ENCODE measurements at places on chromosomes 11 and 22.

- no peak for DNase-seq
Observed at GRCh38 chr11:44306052-44306917, 3.7 kb downstream of the ALX4 start.

DNA sequence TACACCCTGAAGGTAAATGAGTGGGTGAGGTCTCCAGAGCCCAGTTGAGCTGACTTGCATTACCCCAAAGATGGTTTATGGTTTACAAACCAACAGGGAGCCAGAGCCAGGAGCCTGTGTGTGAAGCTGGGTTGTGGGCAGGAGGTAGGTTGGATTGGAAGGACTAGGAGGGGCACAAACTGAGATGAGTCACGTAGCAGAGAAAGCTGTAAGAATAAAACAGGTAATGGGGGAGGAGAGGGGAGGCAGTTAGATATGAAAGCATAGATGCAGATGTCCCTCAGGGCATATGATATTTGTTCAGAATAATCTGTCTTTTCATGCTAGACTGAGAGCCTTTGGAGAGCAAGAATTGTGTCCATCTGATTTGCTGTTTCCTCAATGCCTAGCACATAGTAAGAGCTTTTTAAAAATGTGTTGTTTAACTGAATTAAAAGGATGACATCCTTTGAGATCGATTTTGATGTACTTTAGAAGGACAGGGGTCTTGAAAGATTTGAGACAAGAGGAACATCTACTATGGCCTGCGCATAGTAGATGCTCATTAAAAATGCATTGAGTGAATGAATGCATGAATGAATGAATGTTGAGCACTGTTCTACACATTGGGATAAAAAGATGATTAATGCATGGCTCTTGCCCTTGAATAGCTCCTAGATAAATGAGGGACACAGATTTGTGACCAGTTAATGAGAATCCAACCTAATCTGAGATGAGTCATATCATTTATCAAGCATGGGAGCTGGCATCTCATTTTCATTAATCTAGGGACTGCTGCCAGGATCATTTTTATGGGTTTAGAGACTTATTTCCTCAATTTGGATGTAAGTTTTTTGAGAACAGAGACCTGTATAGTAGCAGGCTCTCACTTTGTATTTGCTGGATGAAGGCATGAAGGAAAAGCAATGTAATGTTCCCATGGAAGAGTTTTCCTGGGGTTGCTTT, 175.8 kb upstream of the BDNF start:
- no peak for DNase-seq

- DNase-seq, result no peak
Observed at GRCh38 chr11:68509066-68509465, 48.5 kb downstream of the PPP6R3 start.

DNA sequence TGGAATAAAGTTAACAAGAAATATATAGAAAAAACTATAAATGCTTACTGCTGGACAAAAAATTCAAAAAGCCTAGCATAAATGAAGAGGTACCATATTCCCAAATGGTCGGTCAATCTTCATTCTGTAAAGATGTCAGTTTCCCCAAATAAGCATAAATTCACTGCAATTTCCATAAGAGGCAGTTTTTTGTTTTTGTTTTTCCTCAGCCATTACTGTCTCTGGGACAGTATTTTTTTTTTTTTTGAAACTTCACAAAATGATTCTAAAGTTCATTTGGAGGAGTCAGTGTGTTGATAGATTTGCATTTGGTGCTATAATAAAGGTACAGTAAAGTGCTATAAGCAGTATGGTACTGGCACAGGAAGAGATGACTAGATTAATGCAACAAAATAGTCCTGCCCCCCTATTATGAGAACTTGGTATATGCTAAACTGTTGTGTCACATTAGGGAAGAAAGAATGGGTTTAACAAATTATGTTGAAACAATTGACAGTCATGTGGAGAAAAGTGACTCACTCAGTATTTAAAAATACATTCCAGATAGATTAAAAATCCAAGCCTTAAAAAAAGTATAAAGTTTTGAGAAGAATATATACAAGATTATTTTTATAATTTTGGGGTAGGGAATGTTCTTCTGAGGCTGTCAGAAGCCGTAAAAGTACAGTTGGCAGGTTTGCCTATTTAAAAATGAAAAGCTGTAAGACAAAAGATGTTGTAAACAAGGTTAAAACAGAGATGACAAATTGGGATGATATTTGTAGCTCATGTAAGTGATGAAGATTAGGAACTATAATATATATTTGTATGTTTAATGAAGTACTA, 2.6 kb upstream of the FTH1 start:
- DNase-seq, result no peak

DNA sequence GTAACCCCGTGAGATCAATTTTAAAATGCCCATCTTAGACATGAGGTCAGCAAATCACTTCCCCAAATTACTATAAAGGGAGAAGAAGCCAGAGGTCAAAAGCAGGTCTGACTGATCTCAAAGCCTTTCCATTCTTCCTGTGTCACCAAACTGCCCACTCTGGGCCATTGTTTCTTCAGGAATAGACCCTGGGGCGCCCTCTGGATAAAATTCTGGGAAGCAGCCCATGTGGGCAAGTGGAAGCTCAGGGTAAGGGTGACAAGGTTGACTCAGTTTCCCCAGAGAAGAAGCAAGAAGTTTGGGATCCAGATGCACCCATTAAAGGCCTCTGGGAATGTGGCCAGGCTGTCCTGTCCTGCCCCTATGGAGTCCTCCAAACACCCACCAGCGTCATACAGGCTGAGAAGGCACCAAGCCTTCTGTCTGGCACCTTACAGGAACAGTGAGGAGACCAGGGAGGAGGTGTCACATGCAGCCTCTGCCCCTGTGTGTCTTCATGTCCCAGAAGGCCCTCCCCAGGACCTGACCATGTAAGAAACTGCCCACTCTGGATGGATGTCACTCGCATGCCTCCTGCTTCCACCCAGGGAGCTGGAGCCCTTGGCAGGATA, 50.1 kb downstream of the CHST1 start:
- no peak for DNase-seq

DNA sequence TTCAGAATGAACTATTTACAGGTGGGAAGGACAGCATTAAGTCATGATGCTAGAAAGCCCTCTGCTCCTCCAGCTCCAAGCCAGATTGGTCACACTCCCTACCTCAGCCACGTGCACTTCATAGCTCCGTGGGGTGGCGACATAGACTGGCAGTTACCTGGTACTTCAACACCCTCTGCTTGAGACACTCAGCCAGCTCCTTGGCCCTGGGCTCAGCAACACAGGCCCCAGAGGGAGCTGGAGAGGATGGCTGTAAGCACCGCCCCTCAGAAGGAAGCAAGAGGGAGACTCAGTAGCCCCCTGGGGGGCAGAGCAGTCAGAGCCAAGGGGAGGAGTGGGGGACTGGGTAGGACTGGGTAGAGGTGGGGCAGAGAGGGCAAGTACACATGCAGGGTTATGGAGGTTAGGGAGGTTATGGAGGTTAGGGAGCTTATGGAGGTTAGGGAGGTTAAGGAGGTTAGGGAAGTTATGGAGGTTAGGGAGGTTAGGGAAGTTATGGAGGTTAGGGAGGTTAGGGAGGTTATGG, 102.1 kb upstream of the BID start:
- no peak for DNase-seq

GRCh38 chr11:85766721-85767161, 44.2 kb downstream of the SYTL2 start:
- no peak for DNase-seq

GRCh38 chr11:64298966-64299846, 952 bp upstream of the CATSPERZ start:
- peak; percentile 65 for DNase-seq

- no peak for DNase-seq
Observed at GRCh38 chr22:30600921-30601320, 6.1 kb upstream of the TCN2 start.

GRCh38 chr11:108947654-108948570, 283.0 kb downstream of the DDX10 start:
- DNase-seq, result no peak

- DNase-seq, result no peak
Observed at GRCh38 chr11:130128626-130129025, 31.0 kb upstream of the ST14 start.

DNA sequence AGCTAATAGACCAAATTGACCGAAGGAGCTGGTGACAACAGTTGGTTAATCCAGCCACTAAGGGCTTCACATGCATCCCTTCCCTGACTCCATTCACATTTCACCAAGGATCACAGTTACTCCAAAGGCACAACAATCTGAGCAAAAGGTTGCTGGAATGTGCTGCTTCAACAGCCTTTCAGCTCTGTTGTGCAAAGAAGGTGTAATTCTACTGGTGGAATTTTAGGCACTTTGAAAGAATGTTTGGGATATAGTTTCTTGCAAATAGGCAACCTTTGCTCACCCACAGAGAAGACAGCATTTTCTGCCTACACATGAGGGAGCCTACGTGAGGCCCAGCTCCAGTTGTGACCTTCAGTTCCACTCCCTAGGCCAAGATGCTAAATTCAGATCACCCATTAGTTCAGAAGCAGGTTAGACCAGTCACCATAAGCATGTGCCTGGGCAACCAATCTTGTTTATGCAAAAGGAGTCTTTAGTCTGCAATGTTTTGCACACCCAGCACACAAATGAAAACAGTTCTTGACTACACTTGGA, 21.6 kb upstream of the FCHSD2 start:
- DNase-seq, result no peak

GRCh38 chr22:27983361-27983791, 64.3 kb upstream of the PITPNB start:
- DNase-seq, result no peak

- DNase-seq, result no peak
Observed at GRCh38 chr11:58075781-58076180, 45.0 kb downstream of the OR6Q1 start.

DNA sequence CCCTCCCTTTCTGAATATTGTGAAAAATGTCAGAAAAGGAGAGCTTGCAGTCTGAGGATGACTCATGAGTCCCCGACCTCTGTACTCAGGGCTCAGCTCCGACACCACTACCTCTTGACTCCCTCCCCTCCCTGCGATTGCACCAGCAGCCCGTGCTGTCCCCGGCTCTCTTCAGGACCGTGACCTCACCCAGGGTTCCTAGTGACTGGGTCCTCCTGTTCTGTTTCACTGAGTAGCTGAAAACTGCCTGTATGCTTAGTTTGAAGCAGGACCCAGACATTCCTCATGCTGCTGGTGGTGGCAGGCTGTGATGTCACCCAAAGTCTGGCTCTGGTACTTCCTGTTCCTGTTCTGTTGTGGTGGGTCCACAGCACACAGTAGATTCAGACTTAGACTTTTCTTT, 11.7 kb downstream of the PHRF1 start:
- DNase-seq, result peak; percentile 40

DNA sequence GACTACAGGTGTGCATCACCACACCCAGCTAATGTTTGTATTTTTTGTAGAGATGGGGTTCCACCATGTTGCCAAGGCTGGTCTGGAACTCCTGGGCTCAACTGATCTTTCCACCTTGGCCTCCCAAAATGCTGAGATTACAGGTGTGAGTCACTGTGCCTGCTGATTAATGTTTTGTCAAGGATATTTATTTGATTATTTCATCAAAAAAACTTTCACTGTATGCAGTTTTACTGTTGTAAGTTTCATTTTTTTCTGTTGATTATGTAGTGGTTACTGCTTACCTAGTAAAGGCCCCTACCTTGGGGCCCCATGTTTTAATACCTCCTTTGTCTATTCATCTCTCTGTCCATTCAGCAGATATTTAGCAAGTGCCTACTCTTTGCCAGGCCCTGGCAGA, 16.7 kb upstream of the FAM168A start:
- DNase-seq, result no peak

- no peak for DNase-seq
Observed at GRCh38 chr22:48523091-48523490, 1304.6 kb downstream of the BRD1 start.

GRCh38 chr11:72349616-72350218, 84.6 kb downstream of the CLPB start:
- no peak for DNase-seq

GRCh38 chr11:74506823-74507222, 13.3 kb upstream of the LIPT2 start:
- no peak for DNase-seq

DNA sequence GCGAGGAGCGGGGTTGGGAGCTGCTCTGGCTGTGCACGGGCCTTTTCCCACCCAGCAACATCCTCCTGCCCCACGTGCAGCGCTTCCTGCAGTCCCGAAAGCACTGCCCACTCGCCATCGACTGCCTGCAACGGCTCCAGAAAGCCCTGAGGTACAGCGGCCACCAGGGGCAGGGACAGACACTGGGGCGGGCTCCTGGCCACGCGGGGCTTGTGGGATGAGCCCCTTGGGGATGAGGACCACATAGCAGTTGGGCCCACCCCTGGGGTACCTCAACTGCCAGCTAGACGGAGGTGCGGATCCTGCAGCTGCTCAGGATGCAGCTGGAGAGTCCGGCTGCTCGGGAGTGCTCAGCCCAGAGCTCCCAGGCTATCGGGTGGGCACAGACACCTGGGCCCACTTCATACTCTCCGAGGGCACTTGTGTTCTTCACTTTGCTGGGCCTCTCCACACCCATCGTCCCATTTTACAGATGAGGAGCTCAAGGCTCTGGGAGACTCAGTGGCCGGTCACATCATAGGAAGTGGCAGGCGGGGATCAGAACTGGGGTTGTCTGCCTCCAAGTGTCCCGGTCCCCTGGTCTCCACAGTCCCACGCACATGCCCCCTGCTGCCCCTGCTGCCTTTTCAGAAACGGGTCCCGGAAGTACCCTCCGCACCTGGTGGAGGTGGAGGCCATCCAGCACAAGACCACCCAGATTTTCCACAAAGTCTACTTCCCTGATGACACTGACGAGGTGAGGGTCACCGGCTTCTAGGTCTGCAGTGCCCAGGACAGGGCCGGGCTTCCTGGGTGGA, 77.6 kb downstream of the MYO7A start:
- no peak for DNase-seq

DNA sequence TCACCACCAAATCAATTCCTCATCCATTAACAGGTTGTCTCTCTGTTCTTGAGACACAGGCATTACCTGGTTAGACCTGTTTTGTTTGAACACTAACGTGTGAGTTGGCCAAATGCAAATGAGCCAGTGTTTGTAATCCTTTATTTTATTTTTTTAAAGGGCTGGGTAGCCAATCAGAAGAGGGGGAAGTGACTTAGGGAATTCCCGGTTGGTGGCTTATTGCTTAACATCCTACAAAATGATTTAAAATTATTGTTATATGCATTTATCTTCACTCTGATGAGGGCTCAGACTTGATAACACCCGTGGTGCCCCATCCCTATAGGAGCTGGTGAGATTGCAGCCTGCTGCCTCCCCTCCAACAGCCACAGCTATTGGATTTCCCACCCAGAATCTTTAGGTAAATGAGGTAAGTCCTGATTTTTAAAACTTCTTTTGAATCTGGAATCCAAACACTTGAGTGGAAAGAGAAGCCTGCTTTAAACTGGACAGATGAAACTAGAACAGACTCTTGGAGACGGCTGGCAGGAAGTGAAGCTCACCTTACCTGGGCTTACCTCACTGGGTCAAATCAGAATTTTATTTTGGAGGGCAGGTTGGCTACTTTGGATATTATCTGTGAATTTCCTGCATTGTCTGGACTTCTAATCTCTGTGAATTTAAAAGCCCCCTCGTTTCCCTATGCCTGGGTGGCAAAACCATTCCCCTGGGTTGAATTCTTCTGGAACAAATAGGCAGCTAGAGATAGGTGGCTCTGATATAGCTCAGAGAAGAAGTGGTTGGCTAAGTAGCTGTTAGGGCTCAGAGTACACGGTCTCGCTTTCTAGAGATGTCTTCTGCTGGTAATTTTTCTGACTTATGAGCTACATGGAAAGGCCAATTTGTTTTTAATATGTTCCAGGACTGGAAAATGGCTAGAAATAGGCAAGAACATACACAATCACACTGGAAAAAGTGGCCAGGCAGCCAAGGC, at the start of gene EHF:
TSS of gene EHF (plus strand) at position 274 of the 973 bp plus-strand sequence. CDS start 21,538 bp downstream, outside the sequence.
- DNase-seq, result no peak

GRCh38 chr11:61142424-61142823, 18.8 kb downstream of the VPS37C start:
- no peak for DNase-seq

Data from C1 segment of cervical spinal cord (tissue), 14 donors.